ENCODE measurements at places on chromosomes 4 and X.

GRCh38 chrX:155819966-155820491 is 61.1 kb upstream of the VAMP7 start:
- DNase-seq = peak; percentile 57

GRCh38 chr4:137749466-137749865 is 217.2 kb upstream of the PCDH18 start:
- no peak for DNase-seq

- no peak for DNase-seq
Observed at GRCh38 chr4:137129441-137129840, 402.9 kb downstream of the PCDH18 start.

- DNase-seq = no peak
Observed at GRCh38 chrX:34546366-34546765, 110.7 kb downstream of the TMEM47 start.

GRCh38 chr4:171812665-171813525 is at the start of gene GALNTL6:
Gene GALNTL6 (plus strand): TSS chr4:171813404.
- peak; percentile 75 for DNase-seq

DNA sequence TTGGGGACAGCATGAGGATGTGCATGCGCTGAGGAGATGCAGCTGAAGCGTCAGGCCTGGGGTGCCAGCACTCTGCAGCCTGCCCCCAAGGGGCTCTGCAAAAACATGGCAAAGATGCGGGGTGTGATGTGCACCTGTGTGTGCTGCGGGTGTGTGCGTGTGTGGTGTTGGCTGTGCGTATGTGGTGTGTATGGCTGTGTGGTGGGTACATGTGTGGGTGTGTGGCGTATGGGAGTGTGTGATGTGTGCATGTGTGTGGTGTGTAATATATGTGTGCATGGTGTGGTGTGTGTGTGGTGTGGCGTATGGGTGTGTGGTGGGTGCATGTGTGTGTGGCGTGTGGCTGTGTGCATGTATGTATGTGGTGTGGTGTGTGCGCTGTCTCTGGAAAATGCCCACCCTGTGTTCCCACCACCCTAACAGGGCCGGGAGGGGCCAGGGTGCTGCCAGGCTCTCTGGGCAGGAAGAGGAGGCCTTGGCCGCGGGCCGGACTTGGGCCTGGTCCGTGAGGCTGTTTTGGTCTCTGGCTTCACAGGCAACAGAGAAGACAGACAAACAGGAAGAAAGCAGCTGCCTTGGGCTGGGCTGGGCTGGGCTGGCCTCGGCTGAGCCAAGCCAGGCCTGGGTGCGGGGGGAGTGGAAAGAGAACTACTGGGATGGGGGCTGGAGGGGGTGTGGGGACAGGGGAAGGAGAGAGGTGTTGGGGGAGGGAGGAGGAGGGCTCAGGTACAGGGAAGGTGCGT is 1.1 kb upstream of the AVPR2 start:
- peak; percentile 63 for DNase-seq

DNA sequence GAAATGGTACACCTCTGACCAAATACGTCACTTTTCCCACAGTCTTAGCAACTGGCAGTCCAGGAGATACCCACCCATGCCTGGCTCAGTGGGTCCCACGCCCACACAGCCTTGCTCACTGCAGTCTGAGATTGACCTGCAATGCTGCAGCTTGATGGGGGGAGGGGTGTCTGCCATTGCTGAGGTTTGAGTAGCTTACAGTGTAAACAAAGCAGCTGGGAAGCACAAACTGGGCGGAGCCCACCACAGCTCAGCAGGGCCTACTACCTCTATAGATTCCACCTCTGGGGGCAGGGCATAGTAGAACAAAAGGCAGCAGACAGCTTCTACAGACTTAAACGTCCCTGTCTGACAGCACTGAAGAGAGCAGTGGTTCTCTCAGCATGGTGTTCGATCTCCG is 52.7 kb downstream of the AMER1 start:
- DNase-seq = no peak

DNA sequence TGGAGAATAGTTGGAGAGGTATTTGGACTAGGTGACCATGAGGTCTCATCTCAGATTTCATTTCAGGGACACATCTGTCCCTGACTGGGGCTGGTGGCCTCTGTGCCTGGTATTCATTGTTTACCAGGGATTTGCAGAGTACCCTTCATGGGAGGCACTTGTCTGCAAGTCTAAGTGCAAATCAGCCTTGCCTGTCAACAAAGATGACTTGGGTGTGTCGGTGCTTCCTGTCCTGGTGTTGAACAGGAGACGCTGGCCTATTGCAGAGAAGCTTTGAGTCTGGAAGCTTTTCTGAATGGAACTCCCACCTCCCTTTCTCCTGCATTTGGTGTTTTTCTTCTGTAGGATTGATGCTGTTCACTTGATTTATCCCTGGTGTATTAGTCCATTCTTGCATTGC is 104.1 kb downstream of the TNIP2 start:
- no peak for DNase-seq

All from aorta (tissue), 5 donors.